ENCODE measurements at places on chromosomes 6 and 20.

DNA sequence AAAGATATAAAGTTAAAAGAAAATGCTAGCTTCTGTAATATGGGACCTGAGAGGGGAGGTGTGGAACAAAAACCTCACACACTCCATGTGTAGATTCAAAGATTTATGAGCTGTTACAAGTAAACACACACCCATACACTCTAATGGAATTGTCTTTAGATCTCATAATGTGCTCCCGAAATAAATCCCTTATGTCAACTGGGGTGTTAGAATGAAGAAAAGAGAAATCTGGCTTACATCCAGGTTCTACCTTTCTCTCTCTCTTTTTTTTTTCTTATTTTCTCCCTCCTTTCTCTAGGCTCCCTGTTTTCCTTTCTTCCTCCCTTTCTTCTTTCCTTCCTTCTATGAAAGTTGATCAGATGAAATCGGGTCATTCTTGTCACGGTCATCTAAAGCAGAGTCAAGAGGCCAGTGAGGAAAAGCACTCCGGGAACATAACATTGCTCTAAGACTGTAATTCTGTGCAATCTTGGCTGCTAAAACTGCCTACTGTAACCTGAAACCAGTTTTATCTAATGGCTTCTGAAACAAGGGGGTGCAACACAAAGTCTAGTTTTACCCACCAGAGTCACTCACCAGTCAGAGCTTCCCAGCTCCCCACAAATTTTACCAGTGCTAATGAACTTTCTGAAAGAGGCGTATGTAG, 68.3 kb upstream of the BTBD3 start:
- no peaks in the 10 kb centered on the region for H3K27me3 ChIP-seq
- H3K36me3 ChIP-seq: no peaks in the 10 kb centered on the region
- no peak overlapping the region for H3K4me3 ChIP-seq
- no peaks in the 10 kb centered on the region for H3K4me1 ChIP-seq
- no peak overlapping the region for H3K27ac ChIP-seq

DNA sequence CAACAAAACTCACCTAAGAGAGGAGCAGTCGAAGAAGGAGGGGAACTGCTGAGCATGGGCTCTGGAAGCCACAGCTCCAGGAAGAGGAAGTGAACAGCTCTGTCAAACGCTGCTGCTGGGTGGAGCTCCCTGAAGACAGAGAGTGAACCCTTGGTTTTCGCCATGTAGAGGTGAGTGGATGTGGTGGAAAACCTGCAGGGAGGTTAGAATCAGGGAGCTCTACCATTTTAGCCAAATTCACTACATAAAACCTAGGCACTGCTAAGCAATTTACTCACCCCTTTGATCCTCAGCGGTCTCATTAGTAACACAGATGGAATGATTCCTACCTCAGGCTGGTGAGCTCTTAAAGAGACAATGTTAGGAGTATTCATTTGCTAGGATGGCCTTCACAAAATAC, 19.4 kb upstream of the TFAP2A start:
- H3K4me3 ChIP-seq: no peak overlapping the region
- H3K27me3 ChIP-seq: no peaks in the 10 kb centered on the region
- H3K27ac ChIP-seq: peak overlapping the region; percentile 57

GRCh38 chr6:165621940-165622339, 41.1 kb downstream of the PDE10A start:
- H3K27ac ChIP-seq: no peak overlapping the region
- H3K4me1 ChIP-seq: peaks cover 17% of the 10 kb centered on the region
- H3K27me3 ChIP-seq: no peaks in the 10 kb centered on the region
- no peaks in the 10 kb centered on the region for H3K36me3 ChIP-seq

DNA sequence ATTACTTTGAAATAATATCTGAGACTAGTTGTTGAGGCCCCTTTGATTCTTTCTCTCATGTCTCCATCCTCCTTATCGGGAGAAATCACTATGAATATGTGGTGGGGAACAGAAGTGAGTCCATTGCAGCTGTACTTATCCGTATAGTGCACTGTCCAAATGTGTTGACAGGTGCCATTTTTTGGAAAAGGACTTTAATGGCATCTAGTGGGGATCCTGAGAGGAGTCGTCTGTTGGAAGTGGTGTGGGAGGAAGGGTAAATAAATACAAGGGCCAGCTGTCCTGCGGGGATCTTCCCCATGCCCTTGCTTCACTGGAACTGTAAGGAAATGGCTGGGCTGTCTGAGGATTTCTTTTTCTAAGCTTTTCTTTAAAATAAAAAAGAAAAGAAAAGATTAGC, 19.4 kb downstream of the TPX2 start:
- DNase-seq: no peak
- no peak overlapping the region for H3K27ac ChIP-seq
- H3K4me1 ChIP-seq: no peaks in the 10 kb centered on the region
- H3K4me3 ChIP-seq: no peak overlapping the region
- no peaks in the 10 kb centered on the region for H3K27me3 ChIP-seq

- H3K27ac ChIP-seq: no peak overlapping the region
- no peak for DNase-seq
- H3K4me1 ChIP-seq: peaks cover 11% of the 10 kb centered on the region
These were observed 67.4 kb upstream of the ARMC2 start for GRCh38 chr6:108780784-108781183.

GRCh38 chr6:2862712-2863181, 21.1 kb upstream of the SERPINB1 start:
- H3K27ac ChIP-seq: no peak overlapping the region
- no peak overlapping the region for H3K4me3 ChIP-seq
- DNase-seq: no peak

All from Panc1 (cell line).